ENCODE measurements at places on chromosomes 2 and 18. TPM values are rescaled to one million over a fixed set of nuclear protein-coding genes. Genes with fewer than 3 reads are reported as not detected.

- DNase-seq, result no peak
Measured at GRCh38 chr2:229296016-229296415, 24.9 kb upstream of the PID1 start.

GRCh38 chr2:38875227-38875575 lies 533 bp downstream of the DHX57 start:
- no peak for DNase-seq

DNA sequence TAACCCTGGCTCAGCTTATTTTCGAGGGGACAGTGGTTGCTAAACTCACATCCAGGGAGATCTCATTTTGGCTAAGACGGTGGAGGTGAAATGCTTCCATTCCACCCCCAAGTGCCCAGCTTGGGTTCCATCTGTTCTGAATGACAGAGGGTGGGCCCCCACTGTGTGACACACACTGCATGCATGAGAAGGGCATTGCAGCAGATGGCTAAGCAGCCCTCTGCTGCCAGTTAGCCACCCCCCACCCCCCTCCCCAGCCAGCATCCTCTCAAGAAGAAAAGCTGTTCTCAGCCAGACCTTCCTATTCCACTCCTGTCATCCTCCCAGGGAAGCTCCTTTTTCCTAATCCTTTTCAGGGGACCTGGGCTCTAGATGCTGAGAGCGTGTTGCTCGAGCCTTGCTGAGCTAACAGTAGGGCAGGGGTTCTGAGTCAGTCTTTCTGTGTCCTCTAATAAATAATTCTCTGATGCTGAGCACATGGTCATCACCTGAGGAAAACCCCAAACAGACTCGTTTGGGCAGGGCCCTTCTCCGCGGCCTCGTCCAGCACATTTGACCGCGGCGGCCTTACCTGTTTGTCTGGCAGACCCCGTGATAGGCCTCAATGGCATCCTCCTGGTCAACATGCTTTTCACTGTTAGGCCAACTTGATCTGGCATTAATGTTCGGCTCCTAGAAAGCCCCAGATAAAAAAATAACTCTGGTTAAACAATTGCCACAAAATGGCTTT lies 49.5 kb upstream of the ACAA2 start:
- no peak for DNase-seq

DNA sequence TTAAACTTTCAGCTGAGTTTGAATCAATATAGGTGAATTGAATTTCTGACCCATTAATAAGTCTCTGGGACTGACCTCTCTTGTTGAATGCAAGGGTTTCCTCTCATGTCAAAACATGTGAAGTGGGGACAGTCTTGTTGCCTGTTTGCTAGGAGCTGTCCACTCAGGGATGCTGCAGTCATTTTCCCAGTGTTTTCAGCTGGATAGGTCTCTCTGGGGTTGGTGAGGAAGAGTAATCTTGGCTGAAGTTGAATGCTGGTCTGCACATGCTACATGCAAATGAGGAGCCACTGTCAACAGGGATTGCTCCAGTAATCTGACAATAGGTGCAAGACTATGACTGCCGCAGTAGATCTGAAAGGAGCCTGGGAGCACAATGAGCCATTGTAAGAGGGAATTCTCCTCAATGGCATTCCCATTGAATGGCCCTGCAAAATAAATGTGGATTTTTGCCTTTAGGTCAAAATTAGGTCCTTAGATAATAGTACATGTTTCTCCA lies 34.1 kb upstream of the IL1RL1 start:
- no peak for DNase-seq

- no peak for DNase-seq
Measured at GRCh38 chr18:58051765-58052460, 7.9 kb downstream of the NEDD4L start.

DNA sequence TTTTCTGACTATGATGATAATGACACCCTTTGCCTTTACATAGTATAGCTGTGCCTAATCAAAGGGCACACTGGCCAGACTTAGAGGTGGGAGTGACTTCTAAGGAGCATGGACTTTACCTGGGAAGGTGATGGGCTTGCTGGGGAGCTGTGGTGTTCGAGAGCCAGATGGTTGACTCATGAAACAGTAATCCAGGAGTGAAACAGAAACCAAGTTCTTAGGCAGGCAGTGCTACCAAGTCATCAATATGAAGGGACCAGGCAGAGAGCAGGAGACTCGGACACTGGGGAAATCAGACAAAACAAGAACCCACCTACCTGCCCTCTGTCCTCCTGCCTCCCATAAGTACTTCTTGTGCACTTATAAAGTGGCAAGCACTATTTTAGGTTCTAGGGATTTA lies 430.4 kb downstream of the DLGAP1 start:
- DNase-seq, result no peak

DNA sequence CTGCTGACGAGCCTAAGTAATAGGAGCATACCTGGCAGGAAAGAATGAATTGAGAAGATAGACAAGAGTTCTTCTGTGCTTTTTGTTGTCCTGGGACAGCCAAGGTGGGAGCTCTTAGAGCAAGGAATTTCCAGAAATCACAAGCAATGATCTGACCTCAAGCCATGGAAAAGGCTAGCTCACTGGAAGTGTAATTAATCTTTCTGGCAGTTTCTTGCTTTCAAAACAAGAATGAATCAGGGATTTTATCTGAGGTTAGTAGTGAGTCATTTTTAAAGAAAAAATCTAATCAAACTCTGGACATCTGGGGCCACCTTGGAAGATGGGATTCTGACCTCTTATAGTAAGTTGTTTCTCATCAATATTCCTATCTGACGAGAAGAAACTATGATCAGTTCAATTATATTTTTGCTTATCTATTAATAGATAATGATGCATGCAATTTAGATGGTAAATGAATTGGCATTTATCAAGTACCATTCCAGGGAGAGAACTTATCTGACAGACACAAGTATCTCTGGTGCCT lies 98.0 kb downstream of the ADCYAP1 start:
- no peak for DNase-seq

DNA sequence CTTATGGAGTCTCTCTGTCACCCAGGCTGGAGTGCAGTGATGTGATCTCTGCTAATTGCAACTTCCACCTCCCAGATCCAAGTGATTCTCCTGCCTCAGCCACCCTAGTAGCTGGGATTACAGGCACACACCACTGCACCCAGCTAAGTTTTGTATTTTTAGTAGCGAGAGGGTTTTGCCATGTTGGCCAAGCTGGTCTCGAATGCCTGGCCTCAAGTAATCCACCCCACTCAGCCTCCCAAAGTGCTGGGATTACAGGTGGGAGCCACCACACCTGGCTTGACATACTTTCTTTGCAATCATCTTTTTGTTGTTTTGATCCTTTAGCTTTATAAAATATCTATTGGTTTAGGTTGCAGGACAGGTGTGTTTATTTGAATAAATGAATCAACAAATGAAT lies 9.7 kb upstream of the KCNE4 start:
- DNase-seq, result no peak

DNA sequence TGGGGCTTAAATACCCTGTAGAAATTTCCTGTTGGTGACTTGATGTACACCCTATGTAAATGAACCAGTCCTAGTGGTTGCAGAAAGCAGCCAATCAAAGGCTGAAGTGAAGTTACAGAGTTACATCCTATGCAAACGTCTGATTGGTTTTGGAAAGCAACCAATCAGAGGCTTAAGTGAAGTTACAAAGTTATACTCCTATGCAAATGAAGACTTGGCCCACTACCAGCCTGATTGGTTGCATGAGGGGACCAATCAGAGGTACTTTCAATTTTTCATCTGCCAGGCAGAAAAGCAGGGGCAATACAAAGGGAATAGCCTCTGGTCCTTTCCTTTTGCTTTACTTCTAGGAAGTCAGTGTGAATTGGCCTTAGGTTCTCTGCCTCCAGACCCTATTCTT lies 13.6 kb upstream of the ZNF397 start:
- no peak for DNase-seq

GRCh38 chr2:236887953-236888793 lies 197.5 kb upstream of the COPS8 start:
- DNase-seq, result no peak

GRCh38 chr2:127219171-127220070 lies 678 bp downstream of the CYP27C1 start:
- DNase-seq, result peak; percentile 71

GRCh38 chr18:77250501-77250925 lies 865 bp downstream of the GALR1 start:
- DNase-seq, result peak; percentile 59

GRCh38 chr18:13035249-13035914 lies 44.2 kb downstream of the CEP192 start:
- no peak for DNase-seq

DNA sequence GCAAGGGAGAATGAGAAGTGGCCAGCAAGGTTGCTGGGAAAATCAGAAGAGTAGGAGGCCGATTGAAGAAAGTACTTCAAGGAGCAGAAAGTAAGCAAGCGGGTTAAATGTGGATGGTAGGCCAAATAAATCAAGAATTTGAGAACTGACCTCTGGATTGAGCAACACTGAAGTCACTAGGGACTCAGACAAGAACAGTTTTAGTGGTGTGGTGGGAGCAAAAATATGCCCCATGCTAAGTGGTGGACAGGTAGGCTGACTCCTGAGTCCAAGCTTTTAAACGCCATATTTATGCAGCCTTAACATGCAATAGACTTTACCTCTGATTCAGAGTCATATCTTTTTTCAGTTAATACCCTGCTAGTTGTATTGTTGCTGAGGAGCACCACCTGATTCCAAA lies 4.5 kb downstream of the TRABD2A start:
- no peak for DNase-seq

LIPG gene
- 4.9 TPM for polyA plus RNA-seq

CIAO1 gene
- 44.1 TPM for polyA plus RNA-seq

FLACC1 gene
- 0.27 TPM for polyA plus RNA-seq

STARD6 gene
- polyA plus RNA-seq, result not detected

OSR1 gene
- polyA plus RNA-seq, result not detected

ALKAL2 gene
- polyA plus RNA-seq, result 12.1 TPM

ATAD2B gene
- 10.2 TPM for polyA plus RNA-seq

TMEM37 gene
- 8.6 TPM for polyA plus RNA-seq

CBLN2 gene
- polyA plus RNA-seq, result not detected
